NCI-H1048 (cell line): ENCODE measurements at places on chromosomes 13 and 19.

DNA sequence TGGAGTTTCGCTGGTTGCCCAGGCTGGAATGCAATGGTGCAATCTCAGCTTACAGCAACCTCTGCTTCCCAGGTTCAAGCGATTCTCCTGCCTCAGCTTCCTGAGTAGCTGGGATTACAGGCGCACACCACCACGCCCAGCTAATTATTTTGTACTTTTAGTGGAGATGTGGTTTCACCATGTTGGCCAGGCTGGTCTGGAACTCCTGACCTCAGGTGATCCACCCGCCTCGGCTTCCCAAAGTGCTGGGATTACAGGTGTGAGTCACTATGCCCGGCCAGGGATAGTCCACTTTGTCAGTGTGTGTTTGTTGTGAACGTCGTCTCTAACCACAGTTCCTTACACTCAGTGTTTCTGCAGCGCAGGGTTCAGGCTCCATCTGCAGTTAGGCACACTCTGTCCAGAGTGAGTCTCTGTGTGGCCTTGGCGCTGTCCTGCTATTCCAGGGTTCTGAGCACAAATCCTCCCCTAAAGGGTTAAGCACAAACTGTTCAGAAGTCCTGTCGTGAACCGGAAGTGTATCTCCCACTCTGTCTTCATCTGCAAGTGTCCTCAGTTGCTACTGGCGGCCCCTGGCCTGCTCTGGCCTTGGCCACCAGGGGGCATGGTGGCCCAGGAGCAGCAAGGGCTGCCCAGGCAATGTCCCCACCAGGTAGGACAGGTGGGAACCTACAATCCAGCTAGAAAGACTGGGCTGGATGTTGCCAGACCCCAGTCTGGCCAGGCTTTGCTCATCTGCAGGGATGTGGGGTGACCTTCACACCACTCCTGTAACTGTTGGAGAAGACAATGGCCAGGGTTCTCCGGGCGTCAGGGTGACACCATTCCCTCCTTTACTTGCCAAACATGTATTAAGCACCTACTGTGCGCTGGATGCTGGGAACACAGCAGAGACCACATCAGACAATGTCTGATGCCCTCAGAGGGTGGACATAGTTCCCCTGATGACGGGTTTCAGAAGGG lies 38.8 kb upstream of the GATAD2A start:
- DNase-seq = no peak

DNA sequence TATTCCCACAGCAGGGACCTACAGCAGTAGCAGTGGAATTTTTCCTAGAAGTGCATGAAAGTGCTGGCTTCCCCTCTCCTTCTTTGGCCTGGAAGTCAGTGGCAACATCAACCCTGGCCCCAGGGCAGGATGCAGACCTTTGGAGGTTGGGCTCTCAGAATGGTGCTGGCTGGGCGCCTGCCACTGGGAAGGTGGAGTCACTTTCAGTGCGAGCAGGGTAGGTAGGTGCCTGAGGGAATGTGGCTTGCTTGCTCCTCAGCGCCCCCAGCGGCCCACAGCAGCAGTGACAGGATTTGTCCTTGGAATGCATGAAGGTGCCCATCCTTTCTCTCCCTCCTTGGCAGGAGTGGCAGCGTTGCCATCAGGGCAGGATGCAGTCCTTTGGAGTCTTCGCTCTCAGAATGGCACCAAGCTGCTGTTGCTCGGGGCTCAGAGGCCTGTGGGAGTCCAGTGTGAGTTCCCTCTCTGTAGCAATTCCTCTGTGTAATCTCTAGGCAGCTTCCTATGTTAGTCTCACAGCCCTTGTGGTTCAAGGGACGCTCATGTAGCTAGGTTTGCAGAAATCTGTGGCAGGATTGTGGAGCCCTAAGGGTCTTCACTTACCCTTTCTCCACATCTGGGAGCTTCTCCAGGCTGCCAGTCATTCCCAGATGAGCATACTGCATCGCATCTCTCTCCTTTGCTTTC lies 354.4 kb upstream of the DACH1 start:
- peak; percentile 4 for DNase-seq

- DNase-seq = no peak
Measured at GRCh38 chr13:99737481-99738245, 233.9 kb downstream of the ZIC5 start.

GRCh38 chr13:73973156-73973555 lies 161.0 kb downstream of the KLF12 start:
- no peak for DNase-seq

DNA sequence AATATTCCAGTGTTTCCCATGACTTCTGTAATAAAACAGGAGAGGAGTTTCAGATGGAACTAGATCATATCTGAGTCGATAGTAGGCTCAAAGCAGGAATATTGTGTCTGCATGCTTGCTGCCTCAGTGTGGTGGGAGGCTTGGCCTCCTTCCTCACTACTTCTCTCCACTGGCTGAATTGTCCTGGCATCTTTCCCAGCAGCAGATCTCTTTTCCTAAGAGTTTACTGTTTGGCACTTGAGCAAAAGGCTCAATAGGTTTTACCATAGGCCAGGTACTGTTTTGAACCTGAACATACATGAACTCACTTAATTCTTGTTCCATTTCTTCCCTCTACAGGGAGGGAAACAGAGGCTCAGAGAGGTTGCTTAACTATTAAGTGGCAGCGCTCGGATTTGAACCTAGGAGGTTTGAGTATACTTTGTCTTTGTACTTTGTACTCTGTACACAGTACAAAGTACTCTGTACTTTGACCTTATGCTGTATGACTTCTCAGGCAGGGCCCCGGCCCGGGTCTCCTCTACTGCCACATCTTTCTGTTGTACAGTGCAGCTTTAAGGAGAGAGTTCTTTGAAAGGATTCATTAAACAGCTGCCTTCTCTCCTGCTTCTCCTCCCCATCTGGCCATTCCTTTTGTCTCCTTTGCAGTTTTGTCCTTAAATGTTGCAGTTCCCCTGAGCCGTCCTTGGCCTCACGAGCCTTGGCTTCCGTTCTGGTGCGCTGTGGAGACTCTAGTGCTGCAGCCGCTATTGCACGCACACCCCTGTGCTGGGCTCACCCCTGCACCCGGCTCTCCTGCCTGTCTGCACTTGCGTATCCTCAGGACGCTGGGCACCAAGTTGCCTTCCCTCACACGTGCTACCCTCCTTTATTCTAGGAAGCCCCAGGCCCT lies 8.1 kb downstream of the B3GLCT start:
- DNase-seq = no peak

- no peak for DNase-seq
Measured at GRCh38 chr13:23898101-23898500, 799 bp upstream of the C1QTNF9B start.

- DNase-seq = no peak
Measured at GRCh38 chr13:35136585-35136984, 194.5 kb downstream of the NBEA start.

GRCh38 chr19:49927526-49928264 lies 1.3 kb upstream of the ATF5 start:
- DNase-seq = no peak

- DNase-seq = no peak
Measured at GRCh38 chr13:48319531-48320398, 16.2 kb downstream of the RB1 start.

DNA sequence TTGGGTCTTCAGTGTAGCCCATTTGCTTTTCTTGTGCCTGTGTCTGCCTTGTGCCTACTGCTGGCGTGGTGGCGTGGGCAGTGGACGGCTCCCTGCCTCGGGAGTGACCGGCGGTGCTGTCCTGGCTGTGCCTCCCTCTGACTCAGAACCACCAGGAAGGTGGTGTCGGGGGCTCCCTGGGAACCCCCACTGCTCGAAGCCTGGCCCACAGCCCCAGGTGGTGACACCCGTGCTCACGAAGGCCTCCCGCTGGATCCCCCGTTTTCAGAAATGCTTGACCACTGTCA lies 5.1 kb upstream of the AMH start:
- DNase-seq = no peak

DNA sequence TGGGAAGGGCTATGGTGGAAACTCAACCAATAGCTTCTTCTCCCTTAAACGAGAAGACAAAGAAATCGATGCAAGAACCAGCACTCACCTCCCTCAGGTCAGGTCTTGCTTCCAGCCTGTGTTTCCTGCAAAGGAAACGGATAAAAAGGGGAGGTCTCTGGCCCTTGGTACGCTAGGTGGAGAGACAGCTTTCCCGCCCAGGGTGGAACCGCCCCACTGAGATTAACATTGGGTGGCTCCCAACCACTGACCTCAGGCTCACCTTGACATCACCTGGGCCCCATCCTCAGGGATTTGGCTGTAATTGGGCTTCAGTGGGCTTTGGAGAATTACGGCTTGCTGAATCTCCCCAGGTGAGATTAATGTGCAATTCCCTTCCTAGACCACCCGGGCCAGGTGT lies at the start of gene NLRP7:
Gene NLRP7 (minus strand): TSS at position 150 of the 400 bp plus-strand sequence.
- DNase-seq = no peak

GRCh38 chr19:44757735-44758505 lies 9.4 kb downstream of the BCL3 start:
- DNase-seq = no peak

GRCh38 chr19:1459479-1459878 lies 9.6 kb downstream of the APC2 start:
- no peak for DNase-seq

GRCh38 chr19:18869781-18870530 lies 26.0 kb downstream of the CERS1 start:
- DNase-seq = no peak

GRCh38 chr19:17155251-17155650 lies 59.9 kb upstream of the USE1 start:
- DNase-seq = no peak

- DNase-seq = no peak
Measured at GRCh38 chr13:75687150-75687763, 51.1 kb downstream of the LMO7 start.

DNA sequence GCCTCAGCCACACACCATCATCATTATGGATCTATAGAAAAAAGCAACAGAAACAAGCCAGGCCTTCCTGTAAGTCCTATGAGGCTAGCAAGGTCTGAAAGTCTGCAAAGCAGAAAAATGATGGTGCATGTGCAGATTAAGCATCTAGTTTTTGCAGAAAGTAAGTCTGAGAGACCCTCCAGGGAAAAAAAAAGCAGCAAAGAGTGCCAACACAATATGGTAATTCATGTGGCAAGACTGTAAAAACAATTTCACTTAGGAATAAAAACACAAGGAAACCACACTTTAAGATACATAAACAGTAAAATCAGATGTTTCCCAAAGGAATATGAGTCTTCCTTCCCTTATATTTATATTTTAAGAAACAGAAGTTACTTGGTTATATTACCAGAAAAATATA lies 112.3 kb upstream of the FBXL3 start:
- no peak for DNase-seq

DNA sequence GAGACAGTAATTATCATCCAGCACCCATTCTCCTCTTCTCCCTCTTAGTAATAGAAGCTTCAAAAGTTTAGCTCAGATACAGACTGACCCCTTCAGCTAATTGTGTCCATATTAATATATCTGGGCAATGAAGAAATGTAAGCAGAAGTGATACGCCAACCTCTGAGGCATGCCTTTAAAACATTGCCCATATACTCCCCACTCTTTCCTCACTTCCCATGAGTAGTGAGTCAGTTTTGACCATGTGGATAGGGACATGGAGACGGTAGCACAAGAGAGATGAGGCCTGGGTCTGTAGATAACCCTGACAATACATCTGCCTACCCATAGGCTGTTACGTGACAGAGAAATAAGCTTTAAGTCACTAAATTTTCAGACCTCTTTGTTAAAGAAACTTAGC lies 147.6 kb downstream of the KCTD12 start:
- no peak for DNase-seq

- no peak for DNase-seq
Measured at GRCh38 chr13:74625541-74625940, 491.3 kb upstream of the KLF12 start.

GRCh38 chr13:61170856-61171255 lies 244.8 kb downstream of the PCDH20 start:
- DNase-seq = no peak

DNA sequence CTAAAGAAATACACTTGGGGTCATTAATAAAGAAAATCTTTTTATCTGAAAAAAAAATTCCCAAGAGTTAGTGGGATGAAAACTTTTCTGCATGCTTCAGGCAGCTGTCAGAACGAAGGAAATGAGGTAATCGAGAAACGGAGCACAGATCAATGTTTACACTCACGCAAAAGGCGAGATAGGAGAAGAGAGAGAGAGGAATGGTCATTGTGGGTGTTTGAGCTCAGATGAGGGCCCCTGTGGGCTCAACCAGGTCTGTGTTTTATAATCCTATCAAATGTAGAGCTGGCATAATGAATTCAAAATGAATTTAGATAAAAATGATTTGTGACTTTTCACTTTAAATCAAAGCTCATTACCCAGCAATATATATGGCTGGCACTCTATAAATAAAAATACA lies 6.3 kb upstream of the RXFP2 start:
- DNase-seq = no peak

DNA sequence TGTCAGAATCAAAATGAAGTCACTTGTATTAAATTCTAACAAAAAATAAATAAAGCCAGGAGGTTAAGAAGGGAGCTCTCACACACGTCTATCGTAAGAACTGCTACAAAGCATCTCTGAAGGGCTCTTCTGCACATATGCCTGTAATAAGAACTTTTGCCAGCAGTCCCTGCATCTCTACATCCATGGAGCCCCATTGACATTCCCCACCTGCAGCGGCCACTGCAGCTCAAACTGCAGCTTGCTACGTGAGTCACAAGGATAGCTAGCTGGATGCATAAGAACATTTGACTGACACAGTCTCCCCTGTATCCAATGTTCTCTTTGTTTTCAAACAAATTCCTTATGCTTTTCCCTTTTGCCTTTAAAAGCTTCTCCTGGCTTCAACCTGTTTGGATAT lies 68.3 kb downstream of the DNAJC3 start:
- no peak for DNase-seq

DNA sequence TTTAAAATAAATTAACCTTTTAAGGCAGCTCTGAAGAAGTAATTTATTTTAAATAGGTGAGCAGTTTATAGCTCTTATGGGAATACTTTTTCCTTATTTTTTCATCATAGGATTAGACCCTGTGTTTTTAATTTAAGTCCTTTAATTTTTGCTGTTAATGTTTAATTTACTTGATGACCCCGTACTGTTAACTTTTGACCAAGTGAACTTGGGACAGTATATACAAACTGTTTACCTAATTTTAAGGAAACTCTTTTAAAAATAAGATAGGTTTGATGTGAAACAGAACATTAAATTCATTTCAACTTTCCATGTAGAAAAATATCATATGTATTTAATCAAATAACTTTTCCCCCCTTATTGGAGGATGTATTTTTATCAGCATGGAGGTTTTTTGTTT lies 74.4 kb downstream of the KCNRG start:
- no peak for DNase-seq

DNA sequence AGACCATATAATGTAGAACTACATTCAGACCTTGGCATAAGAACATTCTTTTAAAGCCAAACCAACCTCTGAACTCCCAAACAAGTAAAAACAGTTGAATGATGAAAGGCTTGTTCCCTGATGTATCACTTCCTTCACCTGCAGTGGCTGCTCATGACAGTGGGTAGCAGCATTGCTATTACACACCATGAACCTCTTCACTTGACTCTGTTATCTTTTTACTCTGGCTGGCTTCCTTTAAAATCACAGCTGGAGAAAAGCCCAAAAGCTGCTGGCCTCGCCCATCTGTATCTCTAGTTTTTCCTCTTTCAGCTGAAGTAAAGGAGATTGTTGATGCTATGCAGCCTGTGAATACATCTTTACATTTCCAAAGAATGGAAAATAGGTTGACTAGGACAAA lies 22.6 kb downstream of the THSD1 start:
- no peak for DNase-seq
